Heart left ventricle (tissue), 16 donors: ENCODE measurements at places on chromosomes 6 and 20. TPM values are rescaled to one million over a fixed set of nuclear protein-coding genes. Genes with fewer than 3 reads are reported as not detected.
A peak's percentile ranks its signal among the peaks of the same experiment; 100 is the strongest.

- H3K27me3 ChIP-seq: no peaks in the 10 kb centered on the region
- no peak for DNase-seq
- H3K4me3 ChIP-seq: no peak overlapping the region
- H3K4me1 ChIP-seq: no peaks in the 10 kb centered on the region
- no peaks in the 10 kb centered on the region for H3K36me3 ChIP-seq
Measured at GRCh38 chr6:65117817-65118409, 589.1 kb downstream of the EYS start.

DNA sequence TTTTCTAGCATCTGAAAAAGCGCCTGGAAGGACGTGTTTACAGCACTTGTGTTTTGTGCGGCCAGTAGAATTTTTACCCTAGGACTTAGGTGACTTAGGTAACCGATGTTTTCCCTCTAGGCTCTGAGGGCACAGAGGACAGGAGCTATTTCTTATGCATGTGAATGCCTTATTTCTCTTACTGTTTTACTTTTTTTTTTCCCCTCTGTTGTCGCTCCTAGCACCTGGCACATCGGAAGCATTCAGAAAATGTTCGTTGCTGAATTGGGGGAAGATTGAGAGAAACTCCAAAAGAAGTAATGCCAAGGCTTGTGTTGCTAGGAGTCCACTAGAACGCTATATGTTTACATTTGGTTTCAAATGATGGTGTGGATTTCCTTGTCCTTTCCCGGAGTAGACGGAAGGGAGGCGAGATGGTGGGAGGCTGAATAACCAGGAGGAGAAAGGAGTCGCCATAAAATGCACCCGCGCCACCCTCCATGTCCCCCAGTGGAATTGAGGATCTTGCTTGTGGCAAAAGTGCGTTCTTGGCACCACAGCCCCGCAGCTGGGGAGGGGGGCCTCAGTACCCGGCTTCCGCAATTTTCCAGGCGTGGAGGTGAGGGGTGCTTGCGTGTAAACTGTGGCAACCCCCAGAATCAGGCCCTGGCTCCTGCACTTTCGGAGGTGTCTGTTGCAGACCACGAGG lies 6.9 kb downstream of the OLIG3 start:
- H3K36me3 ChIP-seq: no peaks in the 10 kb centered on the region
- peaks cover 21% of the 10 kb centered on the region for H3K4me1 ChIP-seq
- H3K27ac ChIP-seq: no peak overlapping the region
- no peak overlapping the region for H3K4me3 ChIP-seq
- peaks cover 60% of the 10 kb centered on the region for H3K27me3 ChIP-seq

DNA sequence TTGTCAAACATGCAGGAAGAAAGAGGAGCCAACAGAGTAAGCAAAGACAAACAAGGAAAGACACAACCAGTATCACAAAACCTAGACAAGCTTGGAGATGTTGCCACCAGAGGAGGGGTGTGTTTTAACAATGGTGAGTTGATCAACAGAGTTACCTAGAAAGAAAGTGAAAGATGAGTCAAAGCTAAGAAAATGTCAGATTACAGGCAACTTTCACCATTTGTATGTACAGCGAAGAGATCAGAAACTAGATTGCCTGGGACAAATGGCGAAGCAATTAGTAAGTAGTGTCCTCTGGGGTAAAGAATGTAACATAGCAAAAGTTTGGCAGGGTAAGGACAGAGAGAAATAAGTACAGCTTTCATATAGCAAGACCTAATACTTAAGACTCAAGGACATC lies 51.6 kb upstream of the POU3F2 start:
- no peak for DNase-seq
- no peaks in the 10 kb centered on the region for H3K4me1 ChIP-seq
- H3K27ac ChIP-seq: no peak overlapping the region
- peaks cover 2% of the 10 kb centered on the region for H3K27me3 ChIP-seq

- no peaks in the 10 kb centered on the region for H3K36me3 ChIP-seq
- H3K4me3 ChIP-seq: no peak overlapping the region
- no peaks in the 10 kb centered on the region for H3K27me3 ChIP-seq
- H3K27ac ChIP-seq: no peak overlapping the region
- no peaks in the 10 kb centered on the region for H3K4me1 ChIP-seq
Measured at GRCh38 chr6:10000551-10000950, 414.3 kb downstream of the TFAP2A start.

The C2 gene
- 103 TPM for total RNA-seq

GRCh38 chr20:59153355-59153681 lies 10.3 kb upstream of the ZNF831 start:
- H3K4me3 ChIP-seq: no peak overlapping the region
- no peak overlapping the region for H3K27ac ChIP-seq
- DNase-seq: peak; percentile 63
- no peaks in the 10 kb centered on the region for H3K27me3 ChIP-seq
- H3K4me1 ChIP-seq: no peaks in the 10 kb centered on the region

DNA sequence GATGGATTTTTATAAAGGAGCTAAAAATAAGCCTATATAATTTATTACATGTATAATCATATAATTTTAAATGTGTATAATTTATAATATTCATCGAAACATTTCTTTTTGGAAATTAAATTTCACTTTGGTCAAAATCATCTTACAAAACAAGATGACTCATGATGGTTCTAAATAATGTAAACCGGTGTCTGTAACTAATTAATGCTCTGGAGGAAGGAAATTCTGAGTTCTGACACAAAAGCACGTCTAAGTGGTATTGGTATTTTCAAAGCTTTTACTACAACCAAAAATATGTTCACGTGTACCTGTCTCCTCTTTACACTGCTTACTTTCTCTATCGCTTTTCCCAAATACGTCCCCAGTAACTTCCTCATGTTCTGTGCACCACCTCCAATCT lies 134.1 kb downstream of the MTHFD1L start:
- no peak overlapping the region for H3K27ac ChIP-seq
- H3K27me3 ChIP-seq: no peaks in the 10 kb centered on the region
- DNase-seq: no peak
- H3K36me3 ChIP-seq: no peaks in the 10 kb centered on the region
- no peaks in the 10 kb centered on the region for H3K4me1 ChIP-seq

The CRYBG1 gene
- total RNA-seq: 1.6 TPM
